ENCODE measurements at places on chromosomes 7 and 10.

DNA sequence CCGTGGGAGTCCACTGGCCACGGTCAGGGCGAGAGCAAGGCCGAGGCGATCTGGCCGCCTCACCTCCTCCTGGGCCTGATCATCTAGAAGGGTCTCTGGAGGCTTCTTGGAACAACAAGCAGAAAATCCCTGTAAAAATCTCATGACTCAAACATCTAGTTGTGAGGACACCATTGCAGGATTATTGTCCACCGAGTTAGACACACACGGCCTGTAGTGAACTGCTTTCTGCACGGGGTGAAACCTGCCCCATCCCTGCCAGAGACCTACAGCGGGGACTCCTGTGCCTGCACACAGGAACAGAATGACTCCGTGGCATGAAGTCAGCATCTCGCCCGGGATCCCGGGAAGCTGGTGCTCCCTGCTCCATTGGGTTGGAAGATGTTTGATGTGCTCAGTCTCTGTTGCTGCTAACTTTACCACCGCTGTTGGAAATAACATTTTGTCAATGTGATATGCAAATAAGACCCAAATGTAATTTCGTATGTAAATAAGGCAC is 267.0 kb upstream of the TCERG1L start:
- DNase-seq, result no peak

DNA sequence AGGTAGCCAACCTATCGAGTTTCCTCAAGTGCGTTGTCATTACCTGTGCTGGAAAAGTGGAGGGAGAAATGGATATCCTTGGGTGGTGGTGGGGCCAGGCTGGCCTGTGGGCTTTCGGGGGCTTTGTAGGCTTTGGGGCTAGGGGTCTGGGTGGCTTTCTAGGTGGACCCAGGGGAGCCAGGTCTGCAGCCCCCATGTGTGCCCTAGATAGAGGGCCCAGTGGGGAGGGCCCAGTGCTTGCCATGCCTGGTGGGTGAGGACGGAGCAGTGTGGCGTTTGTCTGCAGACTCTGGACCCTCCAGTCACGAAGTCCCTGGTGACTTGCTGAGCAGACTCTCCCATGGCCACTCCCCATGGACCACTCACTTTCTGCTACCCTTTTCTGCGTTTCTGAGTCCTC is 19.7 kb downstream of the EMX2 start:
- no peak for DNase-seq

GRCh38 chr10:57579926-57580325 is 687.8 kb downstream of the IPMK start:
- DNase-seq, result no peak

DNA sequence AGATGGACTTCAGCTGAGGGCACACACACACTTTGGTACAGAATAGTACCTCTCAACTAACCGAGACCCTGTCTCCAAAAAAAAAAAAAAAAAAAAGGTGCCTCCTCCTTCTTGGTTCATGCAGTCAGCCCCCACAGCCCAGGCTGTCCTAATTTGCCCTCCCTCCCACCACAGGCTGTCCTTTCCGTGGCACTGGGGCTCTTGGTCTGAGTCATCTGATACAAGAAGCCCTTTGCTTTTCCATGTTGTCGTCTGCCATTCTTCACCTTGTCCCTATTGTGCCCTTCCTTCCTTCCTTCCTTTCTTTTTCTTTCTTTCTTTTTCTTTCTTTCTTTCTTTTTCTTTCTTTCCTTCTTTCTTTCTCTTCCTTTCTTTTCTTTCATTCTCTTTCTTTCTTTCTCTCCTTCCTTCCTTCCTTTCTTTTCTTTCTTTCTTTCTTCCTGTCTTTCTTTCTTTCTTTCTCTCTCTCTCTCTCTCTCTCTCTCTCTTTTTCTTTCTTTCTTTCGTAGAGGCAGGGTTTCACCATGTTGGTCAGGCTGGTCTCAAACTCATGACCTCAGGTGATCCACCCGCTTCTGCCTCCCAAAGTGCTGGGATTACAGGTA is 96.0 kb upstream of the IKZF1 start:
- no peak for DNase-seq

GRCh38 chr7:101243646-101244374 is 1.1 kb downstream of the FIS1 start:
- DNase-seq, result no peak

DNA sequence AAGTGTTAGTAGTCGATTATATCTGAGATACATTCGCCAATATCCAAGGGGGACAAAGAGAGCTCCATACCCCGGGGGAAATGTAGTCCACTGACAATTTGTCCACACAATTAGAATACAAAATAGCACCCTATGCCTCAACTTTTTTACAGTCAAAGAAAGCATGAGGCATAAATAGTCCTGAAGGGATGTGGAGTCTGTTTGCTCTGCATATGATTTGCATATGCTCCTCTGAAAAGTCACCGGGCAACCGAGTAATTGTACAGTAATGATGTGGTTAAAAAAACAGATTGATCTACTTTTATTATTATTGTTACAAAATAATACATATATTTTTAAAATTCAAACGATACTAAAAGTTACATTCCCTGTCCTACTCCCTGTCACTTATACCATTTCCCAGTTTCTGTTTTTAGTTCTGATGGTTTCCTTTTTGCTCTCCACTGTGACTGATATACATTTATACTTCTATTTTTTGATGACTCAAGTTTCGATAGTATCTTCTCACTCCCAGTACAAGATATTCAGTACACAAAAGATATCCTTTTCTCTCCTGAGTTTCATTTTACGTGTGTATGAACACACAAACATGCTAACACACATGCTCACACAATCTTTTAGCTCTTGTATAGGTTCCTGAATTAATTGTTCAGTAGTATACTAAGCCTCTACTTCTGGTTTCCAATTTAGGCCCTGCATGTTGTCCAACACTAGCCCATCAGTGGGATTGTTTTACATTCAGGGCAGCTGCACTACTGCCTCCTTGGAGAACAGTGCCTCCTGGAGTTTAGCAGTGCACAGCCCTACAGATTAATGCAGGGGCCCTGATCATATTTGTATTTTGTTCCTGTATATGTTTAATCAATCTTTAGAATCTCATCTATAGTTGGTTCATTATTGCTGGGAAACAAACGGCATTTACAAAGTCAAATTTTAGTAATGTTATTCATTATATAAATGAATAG is 130.9 kb downstream of the TES start:
- no peak for DNase-seq

Measured in naive thymus-derived CD8-positive, alpha-beta T cell (primary cell).